ENCODE measurements at places on chromosomes 3 and 15.

- no peak for DNase-seq
Measured at GRCh38 chr3:47108546-47108945, 55.4 kb downstream of the SETD2 start.

DNA sequence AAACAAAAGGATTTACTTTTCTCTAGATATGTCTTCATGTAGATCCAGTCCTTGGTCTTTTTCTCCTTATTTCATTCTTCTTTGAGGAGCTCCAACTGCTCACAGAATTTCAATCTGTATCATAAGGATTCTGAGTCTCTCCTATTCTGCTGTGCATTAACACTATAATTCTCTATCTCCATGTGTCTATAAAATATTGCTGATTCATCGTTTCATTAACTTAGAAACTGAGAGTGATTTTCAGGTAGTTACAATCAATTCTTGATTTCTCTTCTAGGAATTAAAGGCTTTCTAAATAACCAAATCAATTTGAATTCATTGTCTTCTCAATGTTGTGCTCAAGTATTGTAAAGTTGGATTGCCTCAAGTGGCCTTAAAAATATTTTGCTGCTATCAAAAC is 651.5 kb upstream of the CADM2 start:
- no peak for DNase-seq

- DNase-seq: no peak
Measured at GRCh38 chr3:13024765-13025065, 48.5 kb downstream of the IQSEC1 start.

DNA sequence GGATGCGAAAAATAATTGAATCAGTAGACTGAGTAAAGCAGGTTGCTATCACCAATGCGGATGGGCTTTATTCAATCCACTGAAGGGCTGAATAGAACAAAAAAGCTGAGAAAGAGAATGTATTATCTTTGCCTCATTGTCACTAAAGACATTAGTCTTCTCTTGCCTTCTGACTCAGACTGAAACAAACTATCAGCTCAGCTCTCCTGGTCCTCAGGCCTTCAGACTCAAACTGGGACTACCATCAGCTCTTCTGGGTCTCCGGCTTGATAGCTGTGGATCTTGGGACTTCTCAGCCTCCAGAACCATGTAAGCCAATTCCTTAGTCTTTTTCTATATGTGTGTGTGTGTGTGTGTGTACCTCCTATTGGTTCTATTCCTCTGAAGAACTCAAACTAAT is 12.6 kb downstream of the IFT57 start:
- DNase-seq: no peak

DNA sequence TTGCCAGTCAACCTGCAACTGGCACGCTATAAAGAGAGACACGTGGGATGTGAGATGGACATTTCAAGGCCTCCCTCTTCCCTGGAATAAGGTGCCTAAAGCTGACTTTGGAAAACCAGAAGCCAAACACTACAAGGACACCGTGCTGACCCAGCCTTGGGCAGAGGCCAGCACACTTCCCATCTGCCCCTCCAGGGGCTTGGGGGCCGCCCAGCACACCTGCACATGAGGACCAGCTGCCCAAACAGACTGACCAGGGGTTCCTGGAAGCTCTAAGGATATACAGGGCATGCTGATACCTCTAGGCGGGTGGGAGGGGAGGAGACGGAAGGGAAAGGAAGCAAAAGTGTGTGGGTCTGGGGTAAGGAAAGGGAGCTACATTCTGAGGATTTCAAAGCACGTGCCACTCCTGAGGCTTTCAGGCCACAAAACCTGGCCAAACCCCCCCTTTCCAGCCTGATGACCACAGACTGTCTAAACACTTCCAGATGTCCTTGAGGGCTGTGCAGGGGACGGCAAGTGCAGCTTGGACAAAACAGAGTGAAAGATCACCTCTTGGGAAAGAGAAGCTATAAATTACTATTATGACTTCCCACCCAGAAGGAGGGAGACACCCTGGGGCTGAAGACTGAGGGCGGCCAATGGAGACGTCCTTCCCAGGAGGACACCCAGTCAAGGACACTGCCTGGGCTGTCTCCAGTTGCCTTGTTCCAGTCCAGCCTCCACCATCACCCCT is 57.9 kb downstream of the ADCY5 start:
- DNase-seq: no peak

GRCh38 chr3:161851941-161852566 is 355.4 kb downstream of the OTOL1 start:
- peak; percentile 11 for DNase-seq

- no peak for DNase-seq
Measured at GRCh38 chr3:122484985-122485384, 29.8 kb downstream of the KPNA1 start.

GRCh38 chr15:77607111-77607893 is 25.4 kb downstream of the LINGO1 start:
- DNase-seq: no peak

- DNase-seq: no peak
Measured at GRCh38 chr3:186209810-186210752, 101.2 kb upstream of the ETV5 start.

DNA sequence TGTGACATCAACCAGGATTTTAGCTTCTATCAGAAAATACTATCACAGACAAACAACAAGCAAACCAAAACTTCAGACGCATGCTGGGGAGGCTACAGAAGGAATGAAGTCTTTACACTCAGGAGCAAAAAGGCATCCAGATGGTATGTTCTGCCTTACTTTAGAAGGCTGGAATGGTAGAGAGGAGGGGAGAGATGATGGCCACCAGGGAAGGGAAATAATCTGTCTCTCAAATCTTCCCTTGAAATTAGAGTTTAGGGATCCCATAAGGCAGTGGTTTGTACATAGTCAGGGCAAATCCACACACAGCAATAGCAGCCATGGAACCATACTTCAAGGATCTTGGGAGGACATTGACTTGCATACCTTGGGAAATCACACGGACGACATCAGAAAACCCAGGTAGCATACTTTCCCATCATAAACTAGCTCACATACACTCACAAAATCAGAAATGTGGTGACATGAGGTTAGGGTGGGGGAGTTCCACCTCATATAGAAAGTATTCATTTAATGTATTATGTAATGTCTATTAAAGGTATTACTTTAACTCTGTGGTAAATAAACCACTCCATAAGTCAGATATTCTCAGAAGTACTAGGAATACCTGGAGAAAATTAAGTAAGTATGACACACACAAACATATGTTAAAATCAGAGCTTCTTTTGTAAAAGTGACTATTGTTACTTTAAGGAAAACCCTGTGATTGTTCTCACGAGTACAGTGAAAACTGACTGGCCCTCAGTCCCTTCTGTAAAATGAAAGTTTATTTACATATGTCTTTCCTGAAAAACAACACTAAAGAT is 9.4 kb downstream of the BTLA start:
- DNase-seq: no peak

DNA sequence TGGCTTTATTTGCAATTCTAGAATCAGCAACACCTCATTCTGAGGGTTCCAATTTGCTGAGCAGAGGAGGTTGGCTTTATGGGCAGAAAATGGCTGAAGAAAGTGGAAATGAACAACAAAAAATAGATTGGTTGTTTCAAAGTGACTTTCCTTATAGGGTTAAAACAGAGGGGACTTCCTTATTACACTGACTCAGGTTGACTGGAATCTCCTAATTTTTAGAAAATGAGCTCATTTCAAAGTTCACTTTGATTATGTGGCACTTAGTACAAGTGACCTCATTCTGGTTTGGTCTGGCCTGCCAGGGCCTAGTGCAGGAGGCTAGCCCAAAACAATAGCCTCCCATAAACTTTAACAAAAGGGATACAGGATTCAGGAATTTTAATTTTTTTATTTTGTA is 41.4 kb downstream of the NFKBIZ start:
- no peak for DNase-seq

GRCh38 chr3:31064021-31064420 is 169.6 kb upstream of the GADL1 start:
- no peak for DNase-seq

GRCh38 chr15:70035051-70035718 is 62.5 kb downstream of the TLE3 start:
- DNase-seq: no peak

GRCh38 chr3:100545371-100545770 is 53.0 kb downstream of the TMEM45A start:
- DNase-seq: no peak

GRCh38 chr15:66886241-66886675 is 179.1 kb upstream of the SMAD3 start:
- DNase-seq: no peak

- no peak for DNase-seq
Measured at GRCh38 chr15:78140292-78140691, 8.9 kb upstream of the IDH3A start.

DNA sequence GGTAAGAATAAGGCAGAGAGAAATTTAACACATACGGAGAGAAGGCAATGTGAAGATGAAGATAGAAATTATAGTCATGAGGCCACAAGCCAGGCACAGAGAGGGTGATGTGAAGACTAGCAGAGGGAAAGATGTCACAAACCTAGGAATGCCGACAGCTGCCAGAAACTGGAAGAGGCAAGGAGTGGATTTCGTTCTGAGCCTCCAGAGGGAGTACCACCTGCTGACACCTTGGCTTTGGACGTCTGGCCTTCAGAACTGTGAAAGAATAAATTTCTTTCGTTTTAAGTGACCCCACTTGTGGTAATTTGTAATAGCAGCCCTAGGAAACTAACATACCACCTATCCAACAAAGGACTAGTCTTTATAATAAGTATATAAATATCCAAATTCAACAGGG is 5.0 kb upstream of the SGO1 start:
- DNase-seq: peak; percentile 32

- DNase-seq: no peak
Measured at GRCh38 chr3:177061369-177061768, 135.9 kb downstream of the TBL1XR1 start.

GRCh38 chr3:105538483-105538882 is 171.8 kb downstream of the ALCAM start:
- peak; percentile 9 for DNase-seq
